ENCODE measurements at places on chromosomes 12 and 14.

DNA sequence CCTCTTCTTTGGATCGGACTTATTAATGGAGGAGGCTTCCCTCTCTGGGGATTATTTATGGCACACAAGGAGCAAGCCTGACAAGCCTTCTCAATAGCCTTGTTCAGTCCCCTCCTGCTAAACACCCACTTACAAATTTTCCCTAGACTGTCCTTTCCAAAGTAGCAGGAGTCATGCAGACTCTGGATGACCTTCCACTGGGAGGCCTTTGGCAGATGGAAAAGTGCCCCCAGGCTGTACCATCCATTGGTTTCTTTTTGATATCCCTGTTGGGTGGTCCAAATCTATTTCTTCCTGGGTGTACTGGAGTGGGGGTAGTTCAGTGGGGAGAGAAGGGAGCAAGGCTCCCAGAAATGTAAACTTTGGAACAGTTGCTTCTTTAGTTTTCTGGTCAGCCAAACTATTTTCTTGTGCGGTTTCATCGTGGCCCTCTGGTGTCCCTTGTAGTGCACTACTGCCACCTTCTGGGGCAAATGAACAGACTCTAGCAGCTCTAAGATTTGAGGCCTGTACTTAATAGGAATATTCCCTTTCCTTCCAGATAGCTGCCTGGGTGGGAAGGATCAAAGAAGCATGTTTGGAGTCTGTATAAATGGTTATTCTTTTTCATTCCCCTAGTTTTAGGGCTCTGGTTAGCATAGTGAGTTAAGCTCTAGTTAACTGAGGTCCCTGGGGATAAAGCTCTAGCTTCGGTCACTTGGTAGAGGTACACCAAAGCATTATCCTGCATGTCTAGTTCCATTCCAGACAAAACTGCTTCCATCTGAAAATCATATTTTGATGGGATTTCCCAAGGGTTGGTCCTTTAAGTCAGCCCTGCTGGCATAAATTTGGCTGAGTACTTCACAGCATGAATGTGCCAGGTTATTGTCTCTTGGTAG, 409.5 kb downstream of the SLC6A15 start:
- DNase-seq, result peak; percentile 54

DNA sequence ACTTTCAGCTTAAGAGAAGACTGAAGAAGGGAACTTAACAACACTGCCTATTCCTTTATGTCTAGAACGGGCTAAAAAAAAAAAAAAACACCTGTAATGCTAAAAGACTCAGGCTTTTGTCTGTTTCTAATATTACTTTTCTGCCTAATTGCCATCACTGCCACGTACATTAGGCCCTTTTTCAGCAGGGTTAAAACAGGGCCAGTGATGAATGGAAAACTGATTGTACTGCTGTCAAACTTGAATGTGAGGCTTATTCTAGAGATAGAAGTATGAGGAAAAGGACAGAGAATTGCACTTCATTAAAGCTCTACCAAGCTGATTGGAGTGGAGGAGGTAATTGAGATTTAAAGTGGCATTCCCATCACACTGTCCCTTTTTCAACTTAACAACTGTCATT, 535.8 kb downstream of the PRKD1 start:
- DNase-seq, result no peak

DNA sequence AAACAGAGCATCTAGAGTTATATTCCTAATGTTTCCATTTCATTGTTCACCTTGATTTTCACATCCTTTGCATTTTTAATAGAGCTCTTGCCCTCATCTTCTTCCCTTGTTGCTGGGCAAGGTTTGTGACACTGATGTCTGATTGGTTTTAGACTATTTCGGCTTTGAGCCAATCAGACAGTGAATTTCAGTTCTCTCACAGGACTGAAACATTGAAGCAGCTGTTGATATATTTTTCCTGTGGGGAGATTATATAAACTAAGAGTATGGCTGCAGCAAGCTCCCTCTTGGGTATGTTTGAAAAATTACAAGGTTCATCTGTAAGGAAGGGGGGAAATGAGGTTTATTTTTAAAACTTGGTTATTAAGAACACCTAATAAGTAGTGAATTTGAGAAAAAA, 51.2 kb downstream of the ATF7IP start:
- DNase-seq, result peak; percentile 62

- DNase-seq, result no peak
Observed at GRCh38 chr12:120116441-120116791, at the start of gene RAB35. Gene RAB35, minus strand, starts transcription at chr12:120116753. Its CDS starts 103 bp downstream, at chr12:120116650.

- no peak for DNase-seq
Observed at GRCh38 chr12:2409656-2410265, 357.0 kb downstream of the CACNA1C start.

GRCh38 chr12:71938728-71939385, at the start of gene TPH2:
Gene TPH2, plus strand, starts transcription at chr12:71938845. Its CDS starts 142 bp downstream, at chr12:71938987.
- DNase-seq, result peak; percentile 71

- no peak for DNase-seq
Observed at GRCh38 chr12:70994217-70994788, 73.8 kb upstream of the PTPRR start.

All from RKO (cell line).